Stimulated activated CD8-positive, alpha-beta memory T cell treated with anti-CD3 and anti-CD28 coated beads, Interleukin-4, amount 100 ng/mL, for 4 hours (primary cell): ENCODE measurements at places on chromosomes 13 and 19.

DNA sequence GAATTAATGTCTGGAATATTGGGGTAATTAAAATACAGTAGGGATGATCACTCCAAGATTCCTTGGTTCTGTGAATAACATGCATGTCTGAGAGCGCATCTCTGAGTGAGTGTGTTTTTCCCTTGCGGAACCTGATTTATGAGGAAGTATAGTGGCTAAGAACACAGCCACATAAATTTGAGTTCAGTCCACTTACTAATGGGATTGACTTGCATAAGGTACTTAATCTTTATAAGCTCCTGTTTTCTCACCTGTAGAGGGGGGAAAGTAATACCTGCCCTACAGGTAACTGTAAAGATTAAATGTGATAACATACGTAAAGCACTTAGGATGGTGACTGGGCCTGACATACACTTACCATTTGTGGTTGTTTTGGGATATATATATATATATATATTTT, 60.8 kb downstream of the KLF5 start:
- DNase-seq: no peak

- no peak for DNase-seq
Measured at GRCh38 chr19:1555487-1556389, 12.4 kb downstream of the MEX3D start.

DNA sequence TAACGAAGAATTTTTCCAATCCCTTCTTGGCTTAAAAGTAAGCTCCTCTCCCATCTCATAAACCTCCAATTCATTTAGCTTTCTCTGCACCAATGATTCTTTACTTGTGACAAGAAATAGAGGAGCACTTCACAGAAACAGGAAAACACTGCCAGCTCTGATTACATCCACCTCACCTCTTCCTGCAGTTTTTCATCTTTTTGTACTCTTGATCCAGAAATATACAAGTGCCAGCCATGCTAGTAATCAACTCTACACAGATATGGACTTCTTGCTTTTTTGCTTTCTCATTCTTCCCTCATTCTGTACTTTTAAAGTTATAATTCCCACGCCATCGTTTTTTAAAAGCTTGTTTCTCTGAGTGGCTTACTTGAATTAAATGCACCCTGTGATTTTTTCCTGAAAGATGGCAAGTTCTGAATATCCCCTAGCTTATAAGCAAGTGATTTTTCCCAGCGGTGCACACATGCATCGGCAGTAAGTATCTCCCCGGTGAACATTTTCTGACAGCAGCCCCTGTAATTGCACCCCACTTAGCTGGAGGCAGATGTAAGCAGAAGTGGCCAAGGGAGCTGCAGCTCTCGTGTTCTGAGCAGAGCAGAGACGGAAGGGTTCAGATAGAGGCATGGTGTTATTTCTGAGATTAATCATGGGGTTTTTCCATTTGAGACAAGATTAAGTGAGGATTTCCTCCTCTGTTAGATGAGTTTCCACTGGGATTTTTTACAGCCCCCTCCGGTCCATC, 340.7 kb downstream of the SLC7A1 start:
- DNase-seq: no peak

- DNase-seq: no peak
Measured at GRCh38 chr13:48574041-48574796, 41.3 kb upstream of the RCBTB2 start.

DNA sequence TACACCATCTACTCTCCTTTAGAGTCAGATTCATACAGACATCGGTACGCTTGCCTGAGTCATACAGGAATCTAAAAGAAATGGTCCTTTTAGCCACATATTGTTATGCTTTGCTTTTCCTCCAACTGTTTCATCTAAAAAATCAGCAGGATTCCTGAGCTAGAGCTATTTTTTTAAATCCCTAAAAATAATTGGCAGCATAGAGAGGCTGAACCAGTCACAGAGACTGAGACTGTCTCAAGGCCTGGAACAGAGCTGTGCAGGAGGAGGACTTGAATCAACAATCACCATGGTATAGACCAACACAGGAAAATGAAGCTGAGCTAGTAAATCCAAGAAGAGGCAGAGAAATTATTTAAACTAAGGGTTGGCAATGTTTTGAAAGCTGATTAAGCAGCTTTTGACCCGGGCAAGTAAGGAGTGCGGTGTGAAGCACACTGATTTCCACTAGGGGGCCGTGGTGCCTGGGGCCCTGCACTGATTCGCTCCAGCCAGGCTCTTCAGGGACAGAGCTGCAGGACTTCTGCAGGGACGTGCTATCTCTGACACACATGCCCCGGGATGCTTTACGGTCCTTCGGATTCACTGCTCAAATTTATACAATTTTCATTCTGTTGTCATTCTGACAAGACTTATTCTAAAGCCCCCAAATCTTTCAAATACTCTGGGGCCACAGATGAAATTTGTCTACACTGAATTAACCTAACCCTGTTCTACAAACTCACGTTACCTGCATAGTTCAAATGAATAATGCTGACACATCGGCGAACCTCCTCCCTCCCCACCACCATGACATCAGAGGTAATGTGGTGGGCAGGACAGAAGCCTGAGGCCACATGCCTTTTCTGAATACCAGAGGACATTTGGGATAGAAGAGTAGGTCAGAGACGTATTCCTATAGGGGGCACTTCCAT, 87.6 kb upstream of the SLC15A1 start:
- DNase-seq: no peak

DNA sequence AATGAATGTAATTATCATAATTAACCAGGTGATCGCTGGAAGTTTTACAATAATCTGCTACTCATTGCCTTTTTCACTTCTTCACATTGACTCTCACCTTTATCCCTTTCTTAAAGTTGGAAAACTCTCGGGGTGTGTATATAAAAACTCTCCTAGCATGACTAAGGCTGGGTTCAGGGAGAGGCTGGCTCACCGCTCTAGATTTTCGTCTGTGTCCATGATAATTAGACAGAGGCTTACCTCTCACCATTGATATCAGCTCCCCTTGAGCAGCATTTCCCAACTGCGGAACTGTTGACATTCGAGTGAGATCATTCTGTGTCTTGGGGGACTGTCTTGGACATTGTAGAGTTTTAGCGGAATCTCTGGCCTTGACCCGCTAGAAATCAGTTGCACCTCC, 39.4 kb downstream of the NFIX start:
- no peak for DNase-seq

DNA sequence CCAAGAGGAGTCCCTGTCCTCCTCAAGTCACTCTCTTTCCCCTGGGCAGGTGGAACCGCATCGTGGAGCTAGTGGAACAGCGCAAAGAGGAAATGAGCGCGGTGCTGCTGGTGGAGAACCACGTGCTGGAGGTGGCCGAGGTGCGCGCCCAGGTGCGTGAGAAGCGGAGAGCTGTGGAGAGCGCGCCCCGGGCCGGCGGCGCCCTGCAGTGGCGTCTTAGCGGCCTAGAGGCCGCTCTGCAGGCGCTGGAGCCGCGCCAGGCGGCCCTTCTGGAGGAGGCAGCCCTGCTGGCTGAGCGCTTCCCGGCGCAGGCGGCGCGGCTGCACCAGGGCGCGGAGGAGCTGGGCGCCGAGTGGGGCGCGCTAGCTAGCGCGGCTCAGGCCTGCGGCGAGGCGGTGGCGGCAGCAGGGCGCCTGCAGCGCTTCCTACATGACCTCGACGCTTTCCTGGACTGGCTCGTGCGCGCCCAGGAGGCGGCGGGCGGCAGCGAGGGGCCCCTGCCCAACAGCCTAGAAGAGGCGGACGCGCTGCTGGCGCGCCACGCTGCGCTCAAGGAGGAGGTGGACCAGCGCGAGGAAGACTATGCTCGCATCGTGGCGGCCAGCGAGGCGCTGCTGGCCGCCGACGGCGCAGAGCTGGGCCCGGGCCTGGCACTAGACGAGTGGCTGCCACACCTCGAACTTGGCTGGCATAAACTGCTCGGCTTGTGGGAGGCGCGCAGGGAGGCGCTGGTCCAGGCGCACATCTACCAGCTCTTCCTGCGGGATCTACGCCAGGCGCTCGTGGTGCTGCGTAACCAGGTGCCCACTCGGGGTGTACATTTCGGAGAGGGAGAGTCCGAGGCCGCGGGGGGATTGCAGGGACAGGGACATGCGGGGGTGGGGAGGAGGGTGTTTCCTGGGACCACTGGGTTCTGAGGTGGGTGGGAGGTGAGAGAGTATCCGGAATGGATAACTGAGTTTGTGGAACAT, 52.8 kb downstream of the SPTBN4 start:
- DNase-seq: no peak

GRCh38 chr19:55369653-55370304, 484 bp downstream of the IL11 start:
- no peak for DNase-seq

DNA sequence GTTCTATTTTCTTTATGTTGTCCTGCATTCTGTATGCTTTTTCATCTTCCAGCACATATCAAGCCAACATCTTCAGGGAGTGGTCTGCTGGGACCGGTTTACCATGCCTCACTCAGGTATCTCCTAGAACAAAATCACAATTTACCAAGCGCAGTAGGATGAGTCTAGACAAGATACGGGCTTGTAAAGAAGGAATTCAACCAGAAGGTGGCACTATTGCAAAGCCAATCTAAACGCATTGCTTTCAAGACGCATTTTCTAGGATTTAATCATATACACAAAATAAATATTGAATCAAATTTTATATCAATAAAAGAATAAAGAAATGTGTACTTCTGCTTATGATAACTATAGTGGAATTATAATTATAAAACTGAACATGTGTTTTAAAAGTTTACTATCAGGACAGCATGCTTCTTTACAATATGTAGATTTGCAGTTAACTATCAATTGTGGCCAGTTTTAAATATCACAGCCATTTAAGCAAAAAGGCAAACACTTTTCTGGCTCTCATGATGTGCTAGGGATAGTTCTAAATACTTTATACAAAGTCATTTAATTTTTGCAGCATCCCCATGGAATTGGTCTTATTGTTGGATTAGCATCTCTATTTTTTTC, 16.1 kb upstream of the TPP2 start:
- no peak for DNase-seq

DNA sequence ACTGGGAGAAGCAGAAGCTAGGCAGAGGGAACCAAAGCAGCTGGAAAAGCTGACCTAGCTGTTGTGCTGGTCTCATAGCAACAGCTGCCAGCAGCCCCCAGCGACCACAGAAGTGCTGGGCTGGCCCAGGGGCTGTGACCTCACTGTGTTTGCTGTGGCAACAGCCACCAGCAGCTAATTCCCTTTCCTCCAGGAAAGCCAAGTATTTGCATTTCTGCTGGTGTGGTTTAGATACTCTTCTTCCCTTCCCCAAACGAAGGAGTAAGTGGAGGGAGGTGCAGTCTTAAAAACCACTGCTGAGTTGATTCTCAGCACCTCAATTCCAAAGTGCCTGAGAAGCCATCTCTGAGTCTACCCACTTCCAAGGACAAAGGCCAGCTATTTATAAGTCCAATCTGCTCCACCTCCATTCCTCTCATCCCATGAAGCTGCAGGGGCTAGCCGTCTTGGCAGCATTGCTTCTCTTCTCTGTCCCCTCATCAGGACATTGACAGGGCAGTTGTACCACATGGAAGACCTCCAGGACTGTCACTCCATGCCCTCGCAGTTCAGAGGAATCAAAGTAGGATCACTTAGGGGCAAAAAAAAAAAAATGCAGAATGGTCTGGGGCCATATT, 11.5 kb upstream of the CCDC97 start:
- no peak for DNase-seq

- no peak for DNase-seq
Measured at GRCh38 chr13:43088093-43088511, 64.7 kb downstream of the DNAJC15 start.

DNA sequence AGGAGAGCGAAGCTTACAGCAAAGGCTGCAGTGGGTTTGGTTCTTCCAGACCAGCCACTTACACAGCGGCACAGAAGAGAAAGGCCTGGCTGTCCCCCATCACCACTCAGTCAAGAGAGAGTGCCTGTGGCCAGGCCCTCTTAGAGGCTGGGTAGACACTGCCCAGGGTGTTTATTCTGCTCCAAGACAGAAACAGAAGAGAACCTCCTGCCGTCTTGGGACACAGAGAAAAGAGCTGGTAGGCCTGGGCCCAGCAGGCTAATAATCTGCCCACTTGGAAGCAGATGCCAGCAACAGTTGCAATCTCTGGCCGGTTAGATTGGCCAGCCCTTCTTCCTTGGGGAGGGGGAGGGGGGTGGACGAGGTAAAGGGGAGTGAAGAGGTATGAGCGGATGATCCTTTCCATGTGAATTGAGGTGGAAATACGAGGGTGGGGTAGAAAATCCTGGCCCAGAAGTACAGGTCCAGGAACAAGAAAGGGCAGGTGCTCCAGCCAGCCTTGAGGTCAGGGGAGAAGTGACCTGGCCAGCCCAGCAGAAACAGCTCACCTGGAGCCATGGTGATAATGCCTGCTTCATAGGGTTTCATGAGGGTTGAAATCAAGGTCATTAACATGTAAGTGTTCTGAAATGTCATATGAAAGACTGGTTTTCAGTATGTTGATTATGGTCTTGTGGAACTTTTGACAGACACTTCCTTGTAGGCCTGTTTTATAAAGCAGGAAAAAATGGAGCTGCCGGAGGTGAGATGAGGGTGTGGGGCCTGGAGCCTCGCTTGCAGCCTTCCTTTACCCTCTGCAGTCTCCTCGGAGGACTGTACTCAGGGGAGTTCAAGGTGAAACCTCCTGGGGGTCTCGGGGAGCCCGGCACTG, 116.9 kb downstream of the SIPA1L3 start:
- no peak for DNase-seq

DNA sequence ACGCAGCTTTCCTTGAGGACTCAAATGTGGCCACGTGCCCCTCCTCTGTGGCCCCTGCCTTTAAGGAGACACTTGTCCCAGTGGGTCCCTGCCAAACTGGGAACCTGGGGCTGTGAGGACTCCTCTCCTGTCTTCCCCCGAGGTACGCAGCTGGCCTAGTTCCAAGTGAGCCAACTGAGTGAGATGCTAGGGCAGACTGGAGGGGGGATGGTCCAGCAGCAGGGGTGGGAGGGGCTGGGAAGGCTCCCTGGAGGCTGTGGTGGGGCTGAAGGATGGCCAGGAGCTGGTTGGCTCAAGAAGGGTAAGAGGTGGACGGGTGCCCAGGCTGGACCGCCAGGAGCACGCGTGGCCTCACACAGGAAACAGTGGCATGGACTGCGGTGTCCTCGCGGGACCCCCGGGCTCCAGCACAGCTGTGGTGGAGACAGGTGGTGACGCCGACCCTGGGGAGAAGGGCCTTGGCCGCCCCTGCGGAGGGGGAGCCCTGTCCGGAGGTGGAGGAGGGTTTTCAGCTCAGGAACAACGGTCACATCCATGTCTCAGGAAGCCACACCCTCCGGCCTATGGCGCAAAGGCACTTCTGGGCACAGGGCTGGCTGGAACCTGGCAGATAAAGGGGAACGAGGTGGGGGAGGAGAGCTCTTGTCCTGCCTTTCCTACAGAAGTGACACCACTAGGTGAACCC, 45.8 kb downstream of the MLLT1 start:
- no peak for DNase-seq

DNA sequence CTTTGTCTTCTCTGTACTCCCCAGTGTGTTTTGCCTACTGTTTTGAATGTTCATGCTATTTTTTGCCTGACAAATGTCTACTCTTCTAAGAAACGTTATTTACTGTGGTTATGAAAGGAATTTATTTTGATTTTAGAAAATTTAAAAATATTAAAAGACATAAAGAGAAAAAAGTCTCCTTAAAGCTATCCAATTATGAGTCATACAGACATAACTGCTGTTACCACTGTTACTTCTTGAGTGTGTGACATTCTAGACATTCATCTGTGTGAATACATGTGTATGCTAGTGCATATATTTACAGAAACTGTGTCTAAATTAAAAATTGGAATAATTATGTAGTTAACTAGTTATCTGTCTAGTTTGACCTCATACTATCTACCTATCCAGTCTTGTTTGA, 187.6 kb upstream of the SGCG start:
- DNase-seq: no peak
